Left renal pelvis (tissue), 4 donors: ENCODE measurements at places on chromosomes 3 and 15. TPM values are rescaled to one million over a fixed set of nuclear protein-coding genes. Genes with fewer than 3 reads are reported as not detected.

DNA sequence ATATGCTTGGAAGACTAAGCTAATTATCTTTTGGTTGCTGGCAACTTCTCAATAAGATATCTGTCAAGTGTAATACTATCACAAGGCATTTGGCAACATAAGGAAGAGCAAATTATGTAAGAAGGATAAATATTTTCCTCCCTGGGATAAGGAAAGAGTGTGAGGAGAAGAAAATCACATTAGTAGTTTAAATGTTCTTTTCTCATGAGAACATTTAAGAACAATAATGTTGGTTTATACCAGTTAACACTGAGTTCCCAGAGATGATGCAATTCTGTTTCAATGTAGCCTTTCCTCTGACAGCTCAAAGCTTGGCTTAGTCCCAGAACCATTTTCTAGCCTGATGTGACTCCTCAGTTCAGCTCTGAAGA, 66.1 kb upstream of the NPHP3 start:
- no peak for DNase-seq

GRCh38 chr3:186160691-186161243, 51.9 kb upstream of the ETV5 start:
- DNase-seq = no peak

The PP2D1 gene
- polyA plus RNA-seq = 0.32 TPM

The DENND6A gene
- 31.2 TPM for polyA plus RNA-seq

DNA sequence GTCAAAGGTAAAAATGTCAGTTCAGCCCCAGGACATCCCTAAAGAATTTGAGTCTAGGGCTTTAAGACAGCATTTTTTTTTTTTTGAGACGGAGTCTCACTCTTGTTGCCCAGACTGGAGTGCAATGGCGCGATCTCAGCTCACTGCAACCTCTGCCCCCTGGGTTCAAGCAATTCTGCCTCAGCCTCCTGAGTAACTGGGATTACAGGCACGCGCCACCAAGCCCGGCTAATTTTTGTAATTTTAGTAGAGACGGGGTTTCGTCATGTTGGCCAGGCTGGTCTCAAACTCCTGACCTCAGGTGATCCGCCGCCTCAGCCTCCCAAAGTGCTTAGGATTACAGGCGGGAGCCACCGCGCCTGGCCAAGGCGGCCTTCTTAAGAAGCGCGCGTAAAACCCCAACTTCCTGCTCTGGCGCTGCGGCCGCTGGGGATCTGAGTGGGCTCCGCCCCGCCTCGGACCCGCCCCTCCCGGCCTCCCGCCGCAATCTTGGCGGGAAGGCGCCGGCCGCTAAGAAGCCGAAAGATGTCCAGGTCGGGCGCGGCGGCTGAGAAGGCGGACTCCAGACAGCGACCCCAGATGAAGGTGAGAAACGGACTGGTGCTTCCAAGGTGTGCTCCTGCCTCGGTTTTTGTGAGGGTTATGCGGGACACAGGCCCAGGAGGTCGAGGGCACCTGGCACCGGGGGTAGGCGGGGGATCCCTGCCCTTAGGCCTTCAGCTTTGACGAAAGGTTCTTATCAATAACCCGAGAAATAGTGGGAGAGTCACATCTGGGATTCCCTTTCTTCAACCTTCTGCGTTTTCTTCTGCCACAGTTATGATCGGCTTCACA, at the start of gene WDR76:
TSS of gene WDR76 (plus strand) at position 495 of the 834 bp plus-strand sequence. CDS start at position 526, 31 bp downstream.
- peak; percentile 65 for DNase-seq

The NTRK3 gene
- 11.5 TPM for polyA plus RNA-seq

- no peak for DNase-seq
Measured at GRCh38 chr3:179670311-179670710, 17.5 kb downstream of the USP13 start.
